NCI-H1930 (cell line): ENCODE measurements at places on chromosomes 3 and 15.

GRCh38 chr15:98904544-98904943 is 103.0 kb downstream of the PGPEP1L start:
- DNase-seq: no peak

DNA sequence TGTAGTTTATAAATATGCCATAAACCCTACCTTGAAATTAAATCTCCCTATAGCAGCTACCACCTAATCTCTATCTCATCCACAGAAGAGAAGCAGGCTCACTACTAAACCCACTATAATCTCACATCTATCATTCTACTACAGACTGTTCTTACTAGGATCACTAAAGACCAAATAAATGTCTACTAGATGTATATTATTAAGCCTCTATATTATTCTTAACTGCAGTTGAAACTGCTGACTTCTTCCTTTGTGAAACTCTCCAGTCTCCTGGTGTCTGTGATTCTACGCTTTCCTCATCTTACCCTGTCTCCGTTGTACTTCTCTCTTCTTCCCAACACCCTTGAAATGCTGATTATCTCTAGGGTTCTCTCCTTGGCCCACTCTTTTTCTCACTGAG is 1154.0 kb downstream of the IGSF11 start:
- no peak for DNase-seq

GRCh38 chr3:122074621-122075265 is 19.6 kb downstream of the CD86 start:
- DNase-seq: no peak

DNA sequence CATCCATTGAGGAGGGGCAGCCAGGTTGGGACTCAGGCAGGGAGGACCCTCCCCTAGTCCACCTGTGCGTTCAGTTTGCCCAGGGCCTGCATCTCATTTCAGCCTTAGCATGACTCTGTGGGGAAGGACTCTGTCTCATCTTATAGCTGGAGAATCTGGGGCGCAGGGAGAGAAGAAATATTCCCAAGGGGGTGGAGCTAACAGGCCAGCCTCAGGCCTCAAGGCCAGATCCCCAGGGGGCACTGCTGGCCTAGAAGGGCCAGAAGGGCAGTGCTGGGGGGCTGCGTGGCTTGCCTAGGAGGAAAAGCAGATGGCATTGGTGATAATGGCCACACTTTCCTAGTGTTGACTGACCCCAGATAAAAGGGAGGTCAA is 10.9 kb downstream of the AMOTL2 start:
- DNase-seq: no peak

DNA sequence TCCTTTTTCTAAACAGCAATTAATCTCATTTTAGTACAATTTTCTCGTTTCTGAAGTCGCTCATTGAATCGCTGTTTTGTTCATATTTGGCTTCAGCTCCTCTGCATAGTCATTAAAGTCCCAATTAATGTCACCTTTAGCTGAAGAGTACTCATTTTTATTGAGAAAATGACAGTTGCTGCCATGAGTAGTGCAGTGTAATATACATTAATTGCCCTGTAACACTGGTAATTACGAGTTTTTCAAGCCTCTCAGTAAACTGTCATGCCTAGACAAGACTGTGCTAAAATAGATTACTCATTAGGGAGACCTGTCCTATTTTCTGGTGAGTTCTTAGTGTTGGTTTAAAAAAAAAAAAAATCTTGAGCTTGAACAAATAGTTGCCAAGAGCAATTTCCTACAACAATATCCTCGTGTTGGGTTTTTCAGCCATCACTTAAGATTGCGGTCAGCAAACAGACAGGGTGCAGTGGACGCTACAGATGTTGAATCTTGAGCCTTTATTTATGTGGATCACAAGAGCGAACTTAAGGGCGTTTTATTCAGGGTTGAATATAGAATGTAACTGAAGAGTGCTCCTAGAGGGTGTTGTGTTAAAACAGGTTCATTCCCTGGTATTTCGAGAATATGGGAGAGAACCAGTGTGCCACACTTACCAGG is 176.0 kb downstream of the CDIN1 start:
- DNase-seq: peak; percentile 78

DNA sequence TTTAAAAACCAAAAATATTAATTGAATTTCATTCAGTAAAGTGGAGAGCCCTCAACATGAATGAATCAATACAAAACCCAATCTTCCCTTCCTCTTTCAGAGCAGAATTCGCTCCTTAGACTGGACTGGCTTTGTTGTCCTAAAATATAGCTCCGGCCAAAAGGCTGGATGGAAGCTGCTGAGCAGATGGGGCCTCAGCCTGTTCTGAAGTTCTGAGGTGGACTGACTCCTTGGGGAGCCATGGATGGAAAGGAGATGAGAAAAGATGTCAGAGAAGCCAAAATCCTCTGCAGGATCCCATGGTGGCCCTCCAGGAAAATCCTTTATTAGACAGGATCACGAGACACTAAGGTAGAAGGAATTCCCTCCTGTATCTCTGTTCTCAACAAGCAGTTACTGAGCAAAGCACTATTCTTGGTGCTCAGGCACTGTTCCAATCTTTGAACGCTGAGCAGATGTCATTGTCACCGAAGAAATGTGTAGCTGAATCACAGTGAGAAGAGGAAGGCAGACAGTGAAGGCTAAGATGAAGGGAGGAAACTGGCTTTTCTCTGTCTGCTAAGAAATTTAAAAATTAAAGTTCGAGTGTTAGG is 122.0 kb downstream of the SEMA6D start:
- DNase-seq: no peak

DNA sequence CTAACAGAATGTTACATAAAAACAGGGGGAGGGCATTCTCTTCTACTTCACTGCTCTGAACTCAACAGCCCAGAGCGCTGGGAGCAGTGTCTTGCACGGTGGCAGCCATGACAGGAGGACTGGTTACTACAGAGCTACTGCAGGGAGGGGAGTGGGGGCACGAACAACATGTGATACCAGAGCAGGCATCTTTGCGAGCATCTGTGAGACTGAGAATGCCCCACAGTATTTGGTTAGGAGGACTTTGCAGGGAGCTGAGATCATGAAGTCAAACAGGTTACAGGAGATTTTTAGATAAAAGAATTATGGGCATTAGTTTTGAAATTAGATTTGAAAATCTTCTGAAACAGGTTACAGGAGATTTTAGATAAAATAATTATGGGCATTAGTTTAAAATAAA is 58.8 kb upstream of the GOLGA8B start:
- DNase-seq: no peak

DNA sequence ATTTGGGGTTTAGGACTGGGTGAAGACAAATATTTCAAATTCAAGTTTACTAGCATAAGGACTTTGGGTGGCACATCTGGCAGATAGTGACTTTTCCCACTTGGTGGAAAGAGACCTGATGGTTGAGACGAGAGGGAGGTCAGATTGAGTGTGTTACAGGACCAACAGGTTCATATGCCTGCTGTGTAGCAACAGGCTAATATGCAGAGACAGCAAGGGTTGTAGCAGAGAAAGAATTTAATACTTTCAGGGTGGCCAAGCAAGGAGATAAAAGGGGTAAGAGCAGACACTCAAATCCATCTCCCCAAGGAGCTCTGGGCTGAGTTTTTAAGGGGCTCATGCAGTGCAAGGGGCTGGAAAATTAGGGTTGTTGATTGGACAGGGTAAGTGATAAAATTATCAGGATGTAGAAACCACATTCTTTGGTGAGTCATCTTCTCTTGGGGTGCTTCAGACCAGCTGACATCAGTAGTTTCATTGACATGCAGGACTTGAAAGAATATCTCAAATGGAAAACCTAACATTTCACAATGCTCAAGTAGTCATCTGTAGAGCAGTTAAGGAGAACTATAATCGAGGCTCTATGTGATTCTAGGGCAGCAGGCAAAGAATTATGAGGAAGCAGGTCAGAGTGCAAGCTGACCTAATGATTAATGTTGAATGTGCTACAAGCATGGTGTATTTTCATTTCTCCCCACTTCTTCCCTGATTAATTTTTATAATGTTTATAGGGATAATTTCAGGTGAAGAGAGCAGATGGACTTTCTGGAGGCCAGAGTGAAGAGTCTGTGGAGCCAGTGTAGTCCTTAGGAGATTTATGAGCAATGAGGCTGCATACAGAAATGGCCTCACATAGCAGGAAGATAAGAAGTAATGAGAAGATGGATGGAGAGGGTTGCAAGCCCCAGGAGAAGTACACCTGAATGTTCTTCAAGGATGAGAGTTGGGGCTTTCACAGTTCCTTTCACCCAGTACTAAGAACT is 13.7 kb downstream of the FOXB1 start:
- DNase-seq: no peak

GRCh38 chr15:55741833-55742497 is 987 bp downstream of the PRTG start:
- no peak for DNase-seq

- DNase-seq: no peak
Observed at GRCh38 chr3:12273045-12273695, 15.7 kb upstream of the PPARG start.

GRCh38 chr15:100783291-100783690 is 96.3 kb upstream of the ALDH1A3 start:
- DNase-seq: no peak

DNA sequence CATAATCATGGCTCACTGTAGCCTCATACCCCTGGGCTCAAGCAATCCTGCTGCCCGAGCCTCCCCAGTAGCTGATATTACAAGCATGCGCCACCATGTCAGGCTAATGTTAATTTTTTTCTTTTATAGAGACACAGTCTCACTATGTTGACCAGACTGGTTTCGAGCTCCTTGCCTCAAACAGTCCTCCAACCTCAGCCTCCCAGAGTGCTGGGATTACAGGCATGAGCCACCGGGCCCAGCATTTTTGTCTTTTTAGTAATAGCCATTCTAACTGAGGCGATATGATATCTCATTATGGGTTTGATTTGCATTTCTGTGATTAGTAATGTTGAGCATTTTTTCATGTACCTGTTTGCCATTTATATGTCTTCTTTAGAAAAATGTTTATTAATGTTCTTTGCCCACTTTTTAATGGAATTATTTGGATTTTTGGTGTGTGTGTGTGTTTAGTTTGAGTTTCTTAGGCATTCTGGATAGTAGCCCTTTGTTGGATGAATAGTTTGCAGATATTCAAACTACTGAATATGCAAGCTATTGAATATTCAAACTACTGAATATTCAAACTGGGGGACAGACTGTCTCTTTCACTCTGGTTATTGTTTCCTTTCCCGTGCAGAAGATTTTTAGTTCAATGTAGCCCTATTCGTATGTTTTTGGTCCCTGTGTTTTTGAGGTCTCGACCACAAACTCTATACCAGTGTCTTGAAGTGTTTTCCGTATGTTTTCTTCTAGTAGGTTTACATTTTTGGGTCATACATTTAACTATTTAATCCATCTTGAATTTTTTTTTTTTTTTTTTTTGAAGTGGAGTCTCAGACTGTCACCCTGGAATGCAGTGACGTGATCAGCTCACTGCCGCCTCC is 39.2 kb downstream of the CCDC66 start:
- DNase-seq: no peak

DNA sequence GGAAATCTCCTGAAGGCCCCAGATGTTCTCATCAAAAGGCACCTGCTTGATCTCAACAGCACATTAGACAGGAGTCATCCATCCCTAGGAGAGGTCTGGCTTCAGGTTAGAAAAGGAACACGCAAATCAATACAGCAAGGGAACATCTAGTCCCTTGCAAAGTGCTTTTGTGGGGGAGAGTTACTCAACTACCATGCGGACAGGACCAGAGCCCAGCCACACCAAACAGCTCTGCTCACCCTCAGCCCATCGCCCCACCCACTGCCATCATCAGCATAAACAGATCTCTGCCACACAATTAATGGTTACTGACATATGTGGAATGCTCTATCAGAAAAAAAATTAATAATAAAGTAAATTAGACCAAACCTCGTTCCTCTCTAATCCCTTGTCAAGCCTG is 85.6 kb downstream of the MYLK start:
- DNase-seq: no peak

DNA sequence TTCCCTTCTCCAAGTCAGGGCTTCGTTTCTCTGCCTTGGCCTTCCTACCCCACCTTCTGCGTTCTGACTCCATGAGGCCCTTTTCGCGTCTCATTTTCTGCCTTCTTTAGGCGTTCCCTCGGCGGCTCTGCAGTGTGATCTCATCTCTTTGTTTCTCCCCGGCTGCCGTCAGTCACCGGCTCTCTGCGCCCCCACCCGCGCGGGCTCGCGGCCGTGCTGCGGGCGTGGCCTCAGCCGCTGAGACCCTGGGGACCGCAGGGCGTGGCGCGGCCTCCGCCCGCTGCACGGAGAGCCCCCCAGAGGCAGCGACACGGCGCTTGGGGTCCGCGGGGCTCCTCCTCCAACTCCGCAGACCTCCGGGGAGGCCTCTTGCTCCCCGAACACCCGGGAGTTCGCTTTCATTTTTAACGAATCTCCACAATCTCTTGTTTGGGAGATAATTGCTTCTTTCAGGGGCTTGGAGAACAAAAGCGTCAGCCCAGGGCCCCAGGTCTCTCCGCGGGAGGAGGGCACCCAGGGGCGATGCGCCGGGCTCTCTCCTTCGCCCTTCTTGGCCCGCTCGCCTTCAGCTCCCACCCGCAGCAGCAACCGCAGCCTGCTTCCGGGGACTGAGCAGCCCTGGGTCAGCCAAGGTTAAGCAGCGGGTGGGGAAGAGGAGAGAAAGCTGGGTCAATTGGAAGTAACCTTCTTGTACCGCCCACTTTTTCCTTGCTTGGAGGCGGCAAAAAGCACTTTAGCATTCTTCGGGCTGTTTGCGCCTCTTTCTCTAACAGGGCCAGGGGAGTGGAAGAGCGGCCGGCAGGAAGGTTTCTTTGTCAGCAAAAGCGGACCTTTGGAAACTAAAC is 35.2 kb downstream of the GAP43 start:
- peak; percentile 85 for DNase-seq

GRCh38 chr3:90136456-90137191 is 1029.2 kb downstream of the EPHA3 start:
- no peak for DNase-seq

GRCh38 chr3:151156618-151157216 is 46.3 kb downstream of the GPR171 start:
- DNase-seq: no peak

DNA sequence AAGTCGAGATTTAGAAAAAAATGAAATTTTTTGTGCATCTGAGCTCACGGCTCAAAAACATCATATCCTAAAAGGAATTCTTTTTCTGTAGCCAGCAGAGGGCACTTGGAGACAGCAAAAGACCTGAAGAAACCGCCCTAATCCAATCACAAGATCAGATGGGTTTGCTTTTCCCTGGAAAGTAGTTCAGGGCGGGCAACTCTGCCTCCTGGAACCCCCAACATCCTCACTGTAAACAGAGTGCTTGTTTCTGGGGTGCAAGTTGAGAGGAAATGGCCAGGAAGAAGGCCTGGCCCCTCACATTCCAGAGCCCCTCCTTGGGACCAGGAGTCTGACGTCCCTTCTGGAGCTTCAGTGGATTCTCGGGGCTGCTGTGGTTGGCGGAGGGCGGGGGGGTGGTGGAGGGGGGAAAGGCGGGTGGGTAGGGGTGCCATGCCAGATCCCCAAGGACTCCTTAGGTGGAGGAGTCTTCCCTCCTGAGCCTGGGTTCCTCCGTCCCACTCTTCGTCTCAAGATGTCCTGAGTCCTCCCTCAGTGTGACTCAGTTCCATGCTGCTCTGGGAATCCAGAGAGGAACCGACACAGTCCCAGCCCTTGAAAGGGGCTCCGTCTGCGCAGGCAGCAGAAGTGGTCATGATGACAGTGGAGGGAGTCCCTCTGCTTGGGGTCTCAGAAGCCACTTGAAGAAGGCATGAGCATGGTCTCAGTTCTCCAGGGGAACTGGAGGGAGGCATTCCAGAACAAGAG is 35.9 kb downstream of the CCK start:
- DNase-seq: no peak

GRCh38 chr3:106740116-106740515 is 637.1 kb upstream of the CCDC54 start:
- no peak for DNase-seq

- no peak for DNase-seq
Observed at GRCh38 chr3:101066711-101067129, 73.5 kb upstream of the ABI3BP start.

- no peak for DNase-seq
Observed at GRCh38 chr3:88918841-88919240, 188.6 kb upstream of the EPHA3 start.
